ENCODE measurements at places on chromosomes 5 and 9.

GRCh38 chr5:130386155-130386554 is 481.9 kb downstream of the CHSY3 start:
- no peak for DNase-seq

DNA sequence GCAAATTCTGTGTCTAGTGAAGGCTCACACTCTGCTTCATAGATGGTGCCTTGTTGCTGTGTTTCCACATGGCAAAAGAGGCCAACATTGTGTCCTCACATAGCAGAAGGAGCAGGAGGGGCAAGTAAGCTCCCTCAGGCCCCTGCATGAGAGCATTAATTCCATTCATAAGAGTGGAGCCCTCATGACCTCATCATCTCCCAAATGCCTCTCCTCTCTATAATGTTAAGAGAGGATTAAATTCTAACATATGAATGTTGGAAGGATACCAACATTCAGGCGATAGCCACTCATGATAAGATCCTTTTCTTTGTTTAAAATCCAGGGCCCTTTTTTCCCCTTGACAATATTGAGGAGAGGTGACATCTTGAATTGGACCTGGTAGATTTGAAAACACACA is 35.2 kb upstream of the PAM start:
- peak; percentile 67 for DNase-seq

- no peak for DNase-seq
Observed at GRCh38 chr5:143495821-143496275, 92.4 kb upstream of the NR3C1 start.

DNA sequence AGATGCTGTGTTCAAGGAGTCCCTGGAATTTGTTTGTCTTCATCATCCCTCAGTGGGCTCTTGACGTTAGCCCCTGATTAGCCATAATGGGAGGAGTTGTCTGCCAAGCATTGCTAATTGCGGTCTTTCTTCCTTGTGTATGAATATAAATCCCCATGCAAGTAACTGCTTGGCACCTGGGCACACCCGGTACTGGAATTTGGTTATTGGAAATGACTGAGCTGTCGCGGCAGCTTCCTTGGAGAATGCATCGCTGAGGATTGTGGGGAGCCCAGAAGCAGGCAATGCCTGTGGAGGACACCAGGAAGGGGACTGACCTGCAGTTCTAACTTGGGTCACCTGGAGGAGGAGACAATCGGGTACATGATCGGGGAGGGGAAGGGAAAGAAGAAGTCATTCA is 53.3 kb upstream of the CTSL start:
- no peak for DNase-seq

- no peak for DNase-seq
Observed at GRCh38 chr5:172319708-172320441, 36.3 kb upstream of the UBTD2 start.

DNA sequence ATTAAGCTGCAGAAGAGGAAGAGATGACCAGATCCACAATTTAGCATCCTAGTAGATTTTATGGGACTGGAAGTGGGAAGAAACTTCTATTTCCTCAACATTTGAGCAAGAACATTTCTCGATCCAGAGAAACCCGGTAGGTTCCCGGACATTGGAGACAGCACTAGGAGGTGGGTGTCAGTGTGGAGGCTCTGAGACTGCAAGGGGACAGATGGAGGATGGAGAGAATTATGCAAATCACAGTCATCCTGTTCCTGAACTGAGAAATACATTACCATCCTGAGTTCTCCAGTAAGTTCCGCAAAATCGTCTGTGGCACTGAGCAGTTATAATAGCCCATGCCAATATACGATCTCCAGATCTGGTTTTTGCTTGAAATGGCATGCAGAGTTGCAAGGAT is 25.6 kb downstream of the GLDC start:
- no peak for DNase-seq

- DNase-seq, result no peak
Observed at GRCh38 chr5:168608386-168608785, 29.2 kb upstream of the PANK3 start.

DNA sequence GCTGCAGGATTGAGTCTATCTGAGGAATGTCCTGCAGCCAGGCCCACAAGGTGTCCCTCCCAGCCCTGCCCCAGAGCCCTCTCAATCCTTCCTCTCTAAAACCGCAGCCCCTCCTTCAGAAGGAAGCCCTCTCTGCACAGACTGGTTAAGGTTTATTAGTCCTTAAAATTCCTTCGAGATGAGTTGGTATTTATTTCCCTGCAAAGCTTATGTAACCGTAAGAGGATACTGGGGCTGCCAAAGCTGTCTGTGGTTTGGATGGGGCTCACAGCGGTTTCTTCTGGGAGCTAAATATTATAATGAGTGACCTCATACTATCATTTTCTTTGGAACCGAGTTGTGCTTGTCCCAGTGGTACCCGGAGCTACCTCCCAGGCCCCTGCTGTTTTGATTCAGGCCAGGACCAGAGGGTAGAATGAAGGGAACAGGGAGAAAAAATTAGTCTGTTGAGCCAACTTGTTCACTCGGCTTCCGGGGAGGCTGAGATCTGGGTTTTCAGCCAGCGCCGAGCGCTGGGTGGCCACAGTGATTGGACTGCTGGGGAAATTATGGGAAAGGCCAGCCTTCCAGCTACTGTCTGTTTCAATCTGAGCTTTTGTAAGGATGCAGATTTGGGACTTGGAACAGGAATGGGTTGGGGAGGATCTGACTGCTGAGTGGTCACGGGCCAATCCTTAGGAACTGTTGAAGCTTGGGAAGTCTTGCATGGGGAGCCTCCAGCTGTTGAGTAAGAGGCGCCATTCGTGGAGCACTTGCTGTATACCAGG is 107.5 kb downstream of the NDFIP1 start:
- no peak for DNase-seq

GRCh38 chr5:1420211-1421195 is 24.7 kb downstream of the SLC6A3 start:
- DNase-seq, result no peak

- no peak for DNase-seq
Observed at GRCh38 chr9:19445452-19445851, 36.6 kb downstream of the ACER2 start.

GRCh38 chr5:119273391-119273839 is 82.4 kb upstream of the TNFAIP8 start:
- no peak for DNase-seq

DNA sequence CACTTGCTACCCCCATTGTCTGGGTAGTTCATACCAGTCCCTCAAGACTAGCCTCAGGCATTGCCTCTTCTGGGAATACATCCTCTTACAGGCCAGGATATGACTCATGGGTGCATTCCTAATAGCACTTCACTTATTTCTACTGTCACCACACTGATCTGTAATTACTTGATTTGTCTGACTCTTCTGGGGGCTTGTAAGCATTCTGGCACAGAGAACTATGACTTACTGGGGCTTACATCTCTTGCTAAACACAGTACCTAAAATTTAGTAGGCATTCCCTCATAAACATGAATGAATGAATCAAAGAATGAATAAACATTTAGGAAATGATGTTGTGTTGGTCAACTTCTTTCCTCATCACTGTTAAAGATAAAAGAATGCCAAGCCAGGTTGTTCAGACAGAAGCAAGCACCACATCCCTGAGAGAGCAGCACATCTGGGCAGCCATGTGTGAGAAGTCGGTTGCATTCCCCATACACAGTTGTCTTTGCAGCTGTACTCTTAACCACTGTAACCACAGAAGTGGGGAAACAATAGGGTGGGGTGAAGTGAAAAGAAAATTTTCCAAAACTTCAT is 27.6 kb downstream of the IL7R start:
- no peak for DNase-seq

DNA sequence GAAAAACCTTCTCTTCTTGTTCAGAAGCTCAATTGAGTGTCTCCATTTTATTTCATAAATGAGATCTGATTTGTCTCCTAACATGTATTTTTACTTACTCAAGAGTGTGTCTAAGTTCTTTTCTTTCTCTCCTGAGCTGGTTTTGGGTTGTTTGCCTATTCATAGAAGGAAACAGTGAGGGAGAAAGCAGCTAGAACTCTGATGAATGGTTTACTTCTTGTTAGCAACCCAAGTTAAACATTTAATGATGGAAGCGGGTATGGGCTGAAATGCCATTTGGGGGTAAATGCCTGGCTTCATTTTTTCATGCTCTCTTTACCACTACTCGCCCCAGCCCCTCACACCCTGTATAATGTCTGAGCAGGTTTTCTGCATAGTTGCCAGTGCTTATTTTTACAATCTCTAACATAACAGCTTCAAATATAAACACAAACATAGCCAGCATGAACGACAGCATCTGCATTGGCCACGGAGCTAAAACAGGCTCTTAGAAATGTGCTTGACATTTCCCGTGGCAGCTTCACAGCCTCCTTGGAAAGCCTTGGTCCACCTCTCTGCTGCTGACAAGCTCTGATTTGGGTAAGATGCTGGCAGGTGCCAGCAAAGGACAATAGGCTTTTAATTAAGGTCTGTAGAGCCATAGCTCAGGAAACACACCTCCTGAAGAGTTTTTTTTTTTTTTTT is 321.1 kb downstream of the ARHGEF28 start:
- peak; percentile 18 for DNase-seq

GRCh38 chr5:44275908-44276307 is 113.3 kb downstream of the FGF10 start:
- DNase-seq, result no peak

- DNase-seq, result no peak
Observed at GRCh38 chr5:81286059-81286617, 15.2 kb upstream of the ZCCHC9 start.

GRCh38 chr5:119353686-119354366 is 2.0 kb upstream of the TNFAIP8 start:
- DNase-seq, result no peak

DNA sequence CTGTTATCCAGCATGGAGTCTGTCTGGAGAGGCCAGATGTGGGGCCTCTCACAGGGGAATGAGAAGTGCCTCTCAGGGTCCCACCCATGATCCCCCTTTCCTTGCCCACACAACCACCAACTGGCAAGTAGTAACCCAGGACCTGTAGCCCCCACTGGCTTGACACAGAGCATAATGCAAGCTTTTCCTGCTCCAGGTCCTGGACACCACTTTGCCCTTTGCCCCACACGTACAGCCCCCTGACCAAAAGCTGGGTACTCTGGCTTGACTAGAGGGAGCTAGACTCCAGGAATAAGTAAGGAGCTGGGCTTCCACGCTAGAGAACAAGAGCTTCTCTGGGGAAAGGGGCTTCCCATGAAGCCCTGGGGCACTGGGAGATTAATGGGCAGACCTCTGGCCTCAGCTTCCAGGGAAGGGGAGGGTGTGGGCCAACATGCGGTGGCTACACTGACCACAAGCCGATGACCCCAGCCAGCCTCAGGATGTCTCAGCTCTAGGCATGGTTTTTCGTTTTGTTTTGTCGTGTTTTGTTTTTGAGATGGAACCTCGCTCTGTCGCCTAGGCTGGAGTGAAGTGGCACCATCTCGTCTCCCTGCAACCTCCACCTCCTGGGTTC is 109.5 kb downstream of the C9orf50 start:
- DNase-seq, result no peak

GRCh38 chr9:34737677-34738260 is 27.8 kb upstream of the CCL21 start:
- no peak for DNase-seq

- DNase-seq, result no peak
Observed at GRCh38 chr5:75002271-75002670, 50.1 kb downstream of the GCNT4 start.
